ENCODE measurements at places on chromosomes 3 and 15. TPM values are rescaled to one million over a fixed set of nuclear protein-coding genes. Genes with fewer than 3 reads are reported as not detected.

PDIA3 gene
- 210 TPM for total RNA-seq

CTXN2 gene
- not detected for total RNA-seq

ACKR2 gene
- total RNA-seq, result 1.1 TPM

GOLGB1 gene
- total RNA-seq, result 53.1 TPM

CCDC39 gene
- total RNA-seq, result not detected

LPCAT4 gene
- total RNA-seq, result 8.1 TPM

- DNase-seq, result no peak
These were observed 1007.2 kb upstream of the ALCAM start for GRCh38 chr3:104359546-104359945.

- no peak for DNase-seq
These were observed 73.0 kb downstream of the ATP1B3 start for GRCh38 chr3:141949399-141949798.

- peak; percentile 82 for DNase-seq
These were observed 16.8 kb upstream of the ESYT3 start for GRCh38 chr3:138417559-138417982.

GRCh38 chr3:33218446-33219174 lies at the start of gene SUSD5:
SUSD5 (minus strand) TSS chr3:33218810; CDS start chr3:33218797, 13 bp downstream.
- DNase-seq, result no peak

DNA sequence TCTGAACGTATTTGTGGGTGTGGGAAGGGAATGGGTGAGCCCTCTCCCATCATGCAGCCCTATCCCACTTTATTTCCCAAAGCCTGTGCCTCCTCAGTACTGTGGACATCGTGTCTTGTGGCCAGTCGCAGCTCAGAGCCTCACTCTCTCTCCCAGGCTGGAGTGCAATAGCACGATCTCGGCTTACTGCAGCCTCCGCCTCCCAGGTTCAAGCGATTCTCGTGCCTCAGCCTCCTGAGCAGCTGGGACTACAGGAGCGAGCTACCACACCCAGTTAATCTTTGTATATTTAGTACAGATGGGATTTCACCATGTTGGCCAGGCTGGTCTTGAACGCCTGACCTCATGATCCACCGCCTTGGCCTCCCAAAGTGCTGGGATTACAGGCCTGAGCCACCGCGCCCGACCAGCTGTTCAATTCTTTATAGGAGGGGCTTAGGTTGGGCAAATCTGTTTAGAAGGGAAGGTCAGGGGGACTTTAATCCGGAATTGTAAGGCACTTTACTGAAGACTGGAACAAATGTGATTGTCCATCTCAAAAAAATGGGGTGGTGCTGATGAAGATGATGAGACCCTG lies 42.7 kb upstream of the BDH1 start:
- DNase-seq, result no peak

- DNase-seq, result peak; percentile 16
These were observed 48.7 kb downstream of the PRKAR2A start for GRCh38 chr3:48798998-48799397.

DNA sequence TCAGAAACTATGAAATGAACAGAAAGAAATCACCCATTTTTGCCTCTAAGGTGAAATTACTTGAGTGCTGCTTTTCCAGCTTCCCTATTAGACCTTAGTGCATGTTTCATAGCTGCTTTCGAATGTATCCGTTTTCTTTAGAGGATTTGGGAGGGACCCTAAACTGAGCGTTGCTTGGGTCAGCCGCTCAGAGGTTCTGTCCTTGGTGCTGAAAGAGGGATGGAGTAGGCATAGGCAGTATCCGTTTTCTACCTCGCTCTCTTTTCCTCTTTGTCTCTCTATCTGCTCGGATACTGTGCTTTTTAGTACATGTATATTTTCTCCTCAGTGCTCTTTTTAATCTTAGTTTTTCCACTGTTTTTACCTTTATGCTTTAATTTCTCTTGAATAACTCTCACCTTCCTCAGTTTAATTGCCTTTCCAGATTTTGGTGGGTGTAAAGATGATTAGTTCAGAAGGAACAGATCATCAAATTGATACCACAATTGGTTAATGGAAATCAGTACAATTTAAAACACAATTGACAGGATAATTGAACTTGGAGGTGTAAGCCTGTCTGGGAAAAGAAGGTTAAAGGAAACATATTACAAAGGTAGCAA lies at the start of gene DRD3:
TSS of gene DRD3 (minus strand) at position 283 of the 599 bp plus-strand sequence. CDS start 7,060 bp downstream, outside the sequence.
- no peak for DNase-seq

GRCh38 chr3:124888482-124889441 lies 1.6 kb upstream of the ITGB5 start:
- no peak for DNase-seq

GRCh38 chr15:63519548-63520178 lies 15.3 kb downstream of the USP3 start:
- no peak for DNase-seq

DNA sequence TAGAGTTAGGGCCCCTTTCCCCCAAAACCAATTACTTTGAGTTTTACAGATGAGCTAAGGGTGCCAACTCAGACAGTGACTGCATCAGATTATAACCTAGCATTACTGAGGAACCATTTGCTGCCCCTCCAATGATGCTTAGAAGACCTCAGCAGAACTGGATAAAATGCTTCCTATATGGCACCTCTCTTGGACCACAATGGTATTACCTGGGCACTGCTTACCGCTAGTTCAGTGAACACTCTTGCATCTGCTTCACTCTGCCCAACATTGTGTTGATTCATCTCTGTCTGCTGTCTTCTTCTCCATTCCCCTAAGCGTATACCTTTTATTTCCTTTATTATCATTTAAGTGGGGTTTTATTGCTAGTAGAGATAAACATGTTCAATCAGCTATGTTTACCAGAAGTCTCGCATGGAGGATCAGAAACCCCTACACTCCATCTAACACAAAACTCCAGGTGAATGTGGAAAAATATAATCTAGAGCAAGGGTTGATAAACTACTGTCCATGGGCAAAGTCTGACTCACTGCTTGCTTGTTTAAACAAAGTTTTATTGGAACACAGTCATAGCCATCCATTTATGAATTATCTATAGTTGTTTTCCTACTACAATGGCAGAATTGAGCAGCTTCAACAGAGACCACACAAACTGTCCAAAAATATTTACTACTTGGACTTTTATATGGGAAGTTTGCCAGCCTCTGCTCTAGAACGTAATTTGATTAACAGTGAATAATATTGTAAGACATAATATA lies 100.2 kb upstream of the PTX3 start:
- no peak for DNase-seq

DNA sequence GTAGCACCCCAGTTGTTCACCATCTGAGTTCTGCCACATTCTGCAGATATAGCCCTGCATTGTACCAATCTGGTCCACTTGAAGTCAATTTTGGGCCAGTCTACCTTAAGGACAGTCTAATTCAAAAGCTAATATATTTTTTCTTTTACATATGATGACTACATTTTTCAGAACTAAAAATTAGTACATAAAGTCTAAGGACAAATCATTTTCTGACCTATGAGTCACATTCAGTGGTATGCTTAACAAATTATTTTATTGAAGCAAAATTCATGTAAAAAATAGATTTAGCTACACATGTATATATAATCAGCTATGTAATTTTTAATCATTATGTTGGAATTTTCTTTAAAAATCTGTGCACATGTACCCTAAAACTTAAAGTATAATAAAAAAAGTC lies 52.1 kb upstream of the IL12A start:
- DNase-seq, result no peak

GRCh38 chr3:64667138-64667537 lies 20.7 kb downstream of the ADAMTS9 start:
- no peak for DNase-seq

Data from HepG2 (cell line).